ENCODE measurements at places on chromosomes 3 and 15. TPM values are rescaled to one million over a fixed set of nuclear protein-coding genes. Genes with fewer than 3 reads are reported as not detected.

Gene CHRD
- total RNA-seq = 0.42 TPM

GRCh38 chr3:171049861-171050444 lies 23.4 kb upstream of the SLC2A2 start:
- DNase-seq = peak; percentile 74

DNA sequence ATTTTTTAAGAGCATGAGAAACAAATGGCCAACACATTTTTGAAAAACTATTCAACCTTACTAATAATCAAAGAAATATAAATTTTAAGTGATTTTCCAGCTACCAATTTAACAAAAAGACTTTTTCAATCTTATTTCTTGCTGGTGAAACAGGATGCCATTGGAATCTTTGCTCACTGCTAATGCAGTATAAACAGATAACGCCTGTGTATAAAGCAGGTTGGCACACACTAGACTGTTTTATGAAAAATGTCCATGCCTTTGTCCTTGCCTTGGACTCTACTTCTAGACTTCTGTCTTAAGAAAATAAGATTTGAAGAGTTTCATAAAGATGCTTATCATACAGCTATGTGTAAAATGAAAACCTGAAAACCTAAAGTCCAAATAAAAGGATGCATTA lies 5.0 kb upstream of the VGLL4 start:
- no peak for DNase-seq

- DNase-seq = no peak
These were observed 282.5 kb upstream of the THBS1 start for GRCh38 chr15:39298271-39298962.

DNA sequence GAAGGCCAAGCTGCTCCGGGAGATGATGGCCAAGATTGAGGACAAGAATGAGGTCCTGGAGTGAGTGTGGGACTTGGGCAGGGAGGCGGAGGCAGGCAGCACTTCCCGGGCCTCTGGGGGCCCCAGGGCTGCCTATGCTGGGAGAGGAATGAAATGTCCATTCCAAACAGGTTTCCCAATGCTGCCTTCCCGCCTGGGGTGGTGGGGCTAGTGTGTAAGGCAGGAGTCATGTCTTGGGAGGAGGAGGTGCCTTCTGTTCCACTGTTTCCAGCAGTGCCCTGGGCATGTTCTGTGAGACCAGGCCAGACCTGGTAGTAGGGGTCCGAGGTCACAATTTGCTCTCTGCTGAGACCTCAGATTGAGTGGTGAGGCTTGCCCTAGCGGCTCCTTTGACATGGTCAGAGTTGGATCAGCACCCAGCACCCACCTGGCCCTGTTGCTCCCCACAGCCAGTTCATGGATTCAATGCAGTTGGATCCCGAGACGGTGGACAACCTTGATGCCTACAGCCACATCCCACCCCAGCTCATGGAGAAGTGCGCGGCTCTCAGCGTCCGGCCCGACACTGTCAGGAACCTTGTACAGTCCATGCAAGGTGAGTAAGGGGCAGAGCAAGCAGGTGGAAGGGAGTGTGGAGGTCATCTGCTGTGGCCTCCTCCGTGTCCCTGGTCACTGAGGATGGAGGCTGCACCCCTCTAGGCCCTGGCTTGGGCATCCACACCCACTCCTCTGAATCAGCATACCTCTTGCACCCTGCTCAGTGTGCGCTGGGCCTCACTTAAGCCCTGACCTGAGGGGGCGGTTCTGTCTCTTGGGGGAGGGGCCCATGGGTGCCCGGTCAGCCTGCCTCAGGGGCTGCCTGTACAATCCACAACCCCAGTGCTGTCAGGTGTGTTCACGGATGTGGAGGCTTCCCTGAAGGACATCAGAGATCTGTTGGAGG lies 27.3 kb downstream of the PTPN23 start:
- DNase-seq = no peak

DNA sequence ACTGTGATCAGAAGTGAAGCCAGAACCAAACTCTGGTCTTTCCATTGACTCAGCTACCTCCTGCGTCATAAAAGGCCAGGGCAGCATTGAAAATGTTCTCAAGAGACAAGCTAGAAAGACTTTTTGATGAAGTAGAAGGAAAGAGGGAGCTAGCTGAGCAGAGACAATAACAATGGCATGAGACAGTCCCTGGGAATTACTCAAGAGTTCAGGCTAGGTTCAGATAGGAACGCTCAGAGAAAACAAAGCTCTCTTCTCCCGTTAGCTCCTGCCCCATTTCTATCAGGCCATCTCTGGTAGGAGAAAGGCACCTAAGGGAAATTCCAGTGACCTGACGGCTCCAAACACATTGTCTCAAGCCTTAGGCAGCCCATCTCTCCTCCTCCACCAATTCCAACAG lies 7.0 kb upstream of the OXTR start:
- DNase-seq = peak; percentile 82

DNA sequence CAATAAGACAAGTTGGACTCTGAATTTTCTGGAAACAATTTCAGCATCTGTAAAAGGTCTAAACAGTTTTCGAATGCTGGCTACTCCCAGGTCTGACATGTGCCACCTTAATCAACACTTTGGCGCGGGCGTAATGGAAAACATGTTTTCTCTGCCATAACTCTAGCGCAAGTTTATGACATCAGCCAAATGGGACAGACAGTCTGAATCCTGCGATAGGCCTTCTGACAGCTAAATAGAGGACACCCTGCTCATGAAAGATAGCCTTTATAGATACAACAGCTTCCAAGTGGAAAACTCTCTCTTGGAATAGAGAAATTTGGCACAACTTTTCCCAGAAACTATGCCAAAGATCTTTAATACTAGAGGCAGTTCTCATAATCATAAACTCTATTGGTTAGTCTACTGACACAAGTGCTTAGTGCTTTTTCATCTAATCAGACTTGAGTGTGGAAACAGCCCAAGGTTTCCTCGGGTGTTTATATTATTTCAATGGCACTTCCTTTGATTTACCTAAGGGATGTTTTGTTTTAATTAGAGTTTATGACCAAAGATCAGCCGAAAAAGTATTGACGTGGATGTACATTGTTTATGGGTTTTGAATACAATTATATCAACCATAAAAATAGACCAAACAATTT lies 120.1 kb upstream of the DPH6 start:
- DNase-seq = no peak
